ENCODE measurements at places on chromosomes 1 and 21.
A peak's percentile ranks its signal among the peaks of the same experiment; 100 is the strongest.

DNA sequence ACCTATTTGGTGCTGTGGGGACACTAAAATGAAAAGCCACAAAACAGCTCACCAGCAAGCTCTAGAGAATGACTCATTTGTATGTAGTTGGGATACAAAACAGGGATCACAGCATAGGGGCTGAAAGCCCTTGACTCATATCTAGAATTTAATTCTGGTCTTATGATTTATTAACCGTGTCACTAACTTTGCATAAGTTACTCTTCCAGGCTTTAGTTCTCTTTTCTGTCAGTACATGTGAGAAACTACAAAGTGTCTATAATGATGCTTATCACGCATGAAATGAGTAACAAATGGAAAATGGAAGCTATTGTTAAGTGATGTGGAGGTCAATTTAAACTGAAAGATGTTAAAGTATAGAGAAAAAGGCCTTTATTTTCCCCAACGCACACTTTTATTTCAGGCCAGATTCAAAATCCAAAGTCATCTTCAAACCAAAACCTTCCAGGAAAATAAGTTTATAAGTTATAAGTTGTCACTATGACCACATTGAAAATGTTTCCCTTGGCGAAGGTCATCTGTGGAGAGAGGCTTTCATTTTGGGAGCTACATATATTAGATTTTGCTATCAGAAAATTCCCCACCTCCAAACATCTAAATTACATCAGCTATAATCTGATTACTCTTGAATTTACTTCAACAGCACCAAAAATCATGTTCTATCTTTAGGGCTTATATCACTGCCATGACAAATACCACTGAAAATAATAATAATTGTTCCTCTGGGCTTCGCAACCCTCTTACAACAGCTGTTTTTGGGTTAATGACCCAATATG, 430.5 kb downstream of the MRPL39 start:
- no peak for DNase-seq

- no peak for DNase-seq
Measured at GRCh38 chr21:46142582-46143473, 12.6 kb downstream of the FTCD start.

DNA sequence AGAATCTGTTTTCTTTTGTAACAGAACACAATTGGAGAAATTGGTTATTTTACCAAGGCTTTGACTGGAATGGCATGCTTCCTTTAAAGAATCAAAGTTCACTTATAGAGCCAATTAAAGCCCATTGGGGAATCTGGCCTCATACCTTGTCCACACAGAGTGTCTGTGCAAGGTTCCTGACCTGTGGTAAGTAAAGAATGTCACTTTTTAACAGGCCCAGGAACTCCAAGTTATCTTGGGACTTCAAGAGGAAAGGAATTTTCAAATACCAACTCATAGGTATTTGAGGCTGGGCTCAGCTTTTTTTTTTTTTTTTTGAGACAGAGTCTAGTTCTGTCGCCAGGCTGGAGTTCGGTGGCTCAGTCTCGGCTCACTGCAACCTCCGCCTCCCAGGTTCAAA, 2.3 kb upstream of the CATSPERE start:
- DNase-seq, result no peak

- no peak for DNase-seq
Measured at GRCh38 chr1:22096036-22096435, 43.5 kb downstream of the CDC42 start.

GRCh38 chr1:15758953-15759661, 512 bp downstream of the FBLIM1 start:
- DNase-seq, result no peak

GRCh38 chr1:47921935-47922415, 75.2 kb downstream of the TRABD2B start:
- no peak for DNase-seq

GRCh38 chr1:24289937-24290595, 29.1 kb upstream of the GRHL3 start:
- DNase-seq, result no peak

DNA sequence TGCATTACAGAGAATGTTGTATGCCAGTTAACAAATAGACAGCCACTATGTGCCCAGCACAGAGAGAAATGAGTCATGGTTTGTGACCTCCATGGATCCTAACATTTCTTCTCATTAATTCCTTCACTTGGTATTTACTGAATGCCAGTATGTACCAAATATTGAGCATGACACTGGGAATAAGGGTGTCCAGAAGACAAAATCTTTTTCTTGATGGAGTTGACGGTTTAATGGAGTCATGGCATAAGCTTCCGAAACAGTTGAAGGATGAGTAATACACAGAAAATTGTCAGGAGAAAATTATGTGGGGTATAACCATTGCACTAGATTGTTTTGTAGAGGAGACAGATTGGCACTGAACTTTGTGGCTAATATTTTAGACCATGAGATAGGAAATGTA, 36.9 kb downstream of the PTGFR start:
- no peak for DNase-seq

DNA sequence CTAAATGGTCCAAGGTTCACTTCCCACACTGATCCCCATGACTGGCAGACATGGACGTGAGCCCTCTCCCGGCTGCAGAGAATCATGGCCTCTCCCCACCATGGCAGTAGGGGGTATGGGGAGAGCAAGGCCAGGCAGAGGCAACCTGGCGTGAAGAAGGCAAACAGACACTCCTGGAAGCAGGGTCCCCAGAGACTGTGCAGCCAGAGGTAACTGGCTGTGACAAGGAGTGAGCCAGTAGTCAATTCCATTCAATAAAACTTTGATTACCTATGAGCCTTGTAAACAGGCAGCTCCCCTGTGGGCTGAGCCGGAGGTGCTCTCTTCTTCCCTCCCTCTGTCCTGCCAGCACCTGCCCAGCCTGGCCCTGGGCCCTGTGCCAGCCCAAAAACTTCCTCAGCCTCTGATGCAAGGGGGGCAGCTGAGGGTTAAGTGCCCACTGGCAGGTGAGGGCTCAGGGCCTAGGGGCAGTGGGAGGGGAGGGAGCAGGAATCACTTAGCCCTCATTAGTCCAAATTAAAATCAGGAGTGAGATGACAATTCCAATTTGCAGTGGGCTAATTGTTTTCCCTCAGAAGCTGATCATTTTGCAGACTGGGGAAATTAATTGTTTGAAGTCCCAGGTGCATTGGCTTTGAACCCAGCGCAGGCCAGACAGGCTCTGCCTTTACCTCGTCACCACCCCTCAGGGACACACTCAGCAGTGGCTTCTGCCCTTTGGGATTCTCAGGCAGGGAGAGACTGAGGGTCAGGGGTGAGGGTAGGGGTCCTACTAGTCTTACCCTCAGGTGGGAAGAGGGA, 35.6 kb downstream of the LRRN2 start:
- DNase-seq, result no peak

- DNase-seq, result no peak
Measured at GRCh38 chr1:221039616-221040015, 160.4 kb downstream of the HLX start.

DNA sequence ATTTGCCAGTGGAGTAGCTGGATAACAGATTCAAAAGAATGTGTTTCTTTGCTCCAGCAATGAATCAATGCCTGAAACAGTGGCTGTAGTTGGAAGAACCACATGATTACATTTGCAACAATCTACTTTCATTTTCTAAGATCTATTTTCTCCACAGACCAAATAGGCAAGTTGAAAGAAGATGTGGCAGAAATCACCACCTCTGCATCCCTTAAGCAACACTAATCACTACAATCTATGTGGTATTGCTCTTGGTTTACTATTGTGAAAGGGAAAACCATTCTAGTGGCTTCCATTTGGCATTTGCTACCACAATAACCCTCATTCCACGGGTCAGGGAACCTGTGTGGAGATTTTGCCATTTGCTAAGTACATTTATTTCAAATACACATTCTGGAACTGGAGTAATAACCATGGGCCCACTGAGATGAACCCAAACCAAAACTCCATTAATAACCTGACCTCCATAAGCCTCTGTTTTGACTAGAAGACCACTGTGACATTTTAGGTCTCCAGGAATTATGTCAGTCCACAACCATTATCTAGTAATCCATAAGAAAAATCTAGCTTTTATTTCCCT, 66.3 kb downstream of the C1orf185 start:
- DNase-seq, result no peak

DNA sequence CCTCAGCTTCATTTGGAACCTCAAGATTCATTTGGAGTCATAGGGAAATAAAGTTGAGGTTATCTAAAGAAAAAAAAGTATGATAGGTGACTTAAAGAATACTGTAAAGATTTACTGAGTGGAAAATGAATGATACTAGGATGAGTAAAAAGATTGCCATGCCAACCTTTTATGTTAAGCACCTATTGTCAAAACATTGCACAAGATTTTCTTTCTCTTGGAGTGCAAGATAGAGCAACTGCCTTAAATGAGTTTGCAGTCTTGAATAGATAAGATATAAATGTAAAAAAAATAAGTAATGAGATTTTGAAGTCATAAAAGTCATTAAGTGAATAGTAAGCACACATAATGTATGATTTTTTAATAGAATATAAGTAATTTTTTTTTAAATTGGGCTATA, 5.1 kb upstream of the ANGPTL1 start:
- DNase-seq, result no peak

DNA sequence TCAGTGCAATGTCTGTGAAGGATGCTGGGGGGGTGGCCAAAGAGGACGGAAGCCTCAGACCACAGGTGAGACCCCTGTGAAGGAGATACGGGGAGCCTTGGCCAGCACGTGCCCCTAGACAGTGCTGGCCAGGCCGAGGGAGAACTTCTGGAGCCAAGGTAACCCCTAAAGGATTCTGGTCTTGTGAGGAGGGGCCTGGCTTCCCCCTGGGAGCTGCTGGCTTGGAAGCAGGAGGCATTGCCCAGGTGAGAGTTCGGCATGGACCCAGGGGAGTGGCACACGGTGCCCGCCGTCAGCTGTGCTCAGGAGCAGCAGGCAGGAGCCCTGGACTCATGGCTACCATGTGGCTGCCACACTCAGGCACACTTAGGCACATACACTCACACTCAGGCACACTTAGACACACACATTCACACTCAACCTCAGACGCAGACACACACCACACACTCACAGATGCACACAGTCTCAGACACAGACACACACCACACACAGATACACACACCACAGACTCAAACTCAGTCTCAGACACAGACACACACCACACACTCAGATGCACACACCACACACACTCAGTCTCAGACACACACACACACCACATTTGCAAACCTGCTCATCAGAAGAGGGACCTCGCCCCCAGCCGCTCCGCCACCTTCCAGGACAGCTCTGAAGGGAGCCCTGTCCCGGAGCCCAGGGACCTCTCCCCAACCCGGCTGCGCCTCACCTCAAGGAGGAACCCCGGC, 1.1 kb upstream of the COL6A2 start:
- DNase-seq, result no peak

DNA sequence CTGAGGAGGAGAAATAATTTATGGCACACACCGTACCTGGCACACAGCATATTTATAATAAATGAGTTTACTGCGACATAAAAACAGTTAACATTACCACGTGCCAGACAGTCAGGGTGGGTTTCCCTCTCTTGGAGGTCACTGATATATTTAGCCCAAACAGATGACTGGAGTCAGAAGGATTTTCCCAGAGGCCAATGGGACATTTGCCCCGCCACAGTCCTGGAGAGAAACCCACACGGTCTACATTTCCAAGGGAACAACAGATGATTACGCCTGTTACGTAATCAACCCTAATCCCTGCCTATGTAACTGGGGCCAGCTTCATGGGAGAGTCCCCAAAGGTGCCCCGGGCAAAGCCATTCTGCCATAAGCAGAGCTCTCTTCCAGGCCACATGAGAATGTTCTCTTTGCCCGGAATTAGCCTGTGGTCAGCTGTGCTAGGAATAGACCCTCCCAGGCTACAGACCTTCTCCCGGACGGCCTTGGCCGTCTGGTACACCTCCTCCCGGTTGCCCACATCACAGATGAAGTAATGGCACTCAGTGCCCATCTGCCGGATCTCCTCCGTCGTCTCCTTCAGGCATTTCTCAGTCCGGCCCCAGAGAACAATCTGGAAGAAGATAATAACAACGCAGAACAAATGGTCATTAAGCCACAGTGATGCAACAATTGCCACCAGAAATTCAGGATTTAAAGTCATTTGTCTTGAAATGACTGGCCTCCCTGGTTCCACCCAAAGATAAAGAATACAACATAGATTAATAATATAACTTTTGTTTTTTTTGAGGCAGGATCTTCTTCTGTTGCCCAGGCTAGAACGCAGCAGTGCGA, 37.7 kb downstream of the DHRS3 start:
- no peak for DNase-seq

GRCh38 chr1:232471250-232471649, 158.7 kb downstream of the SIPA1L2 start:
- no peak for DNase-seq

- DNase-seq, result peak; percentile 68
Measured at GRCh38 chr1:53946252-53947171, at the start of gene LRRC42. LRRC42 (plus strand) TSS chr1:53946350; CDS start chr1:53952000, 5,650 bp downstream.

- DNase-seq, result no peak
Measured at GRCh38 chr1:13754510-13755103, 54.6 kb downstream of the PRDM2 start.

DNA sequence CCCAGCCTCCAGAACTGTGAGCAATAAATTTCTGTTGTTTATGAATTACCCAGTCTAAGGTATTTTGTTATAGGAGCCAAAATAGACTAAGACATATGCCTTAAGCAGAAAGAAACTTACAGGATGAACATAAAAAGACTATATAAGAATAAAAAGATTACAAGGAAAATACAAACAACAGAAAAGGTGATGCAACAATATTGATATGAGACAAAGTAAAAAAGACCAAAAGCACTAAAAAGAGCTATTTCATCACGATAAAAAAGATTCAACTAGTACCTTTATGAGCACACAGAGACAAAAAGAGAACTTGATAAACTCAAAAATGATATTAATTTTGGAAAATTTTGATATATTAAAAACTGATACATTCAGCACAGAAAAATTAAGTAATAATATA, 3.2 kb upstream of the SLC22A15 start:
- DNase-seq, result no peak

DNA sequence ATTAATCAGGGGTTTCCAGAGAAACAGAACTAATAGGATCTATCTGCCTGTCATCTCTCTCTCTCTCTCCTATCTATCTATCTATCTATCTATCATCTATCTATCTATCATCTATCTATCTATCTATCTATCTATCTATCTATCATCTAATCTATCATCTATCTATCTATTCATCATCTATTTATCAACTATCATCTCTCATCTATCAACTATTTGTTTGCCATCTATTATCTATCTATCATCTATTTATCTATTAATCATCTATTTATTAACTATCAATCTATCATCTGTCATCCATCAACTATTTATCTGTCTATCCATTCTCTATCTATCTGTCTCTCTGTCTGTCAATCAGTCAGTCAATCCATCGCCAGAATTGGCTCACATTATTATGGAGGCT, 70.0 kb upstream of the MRPS6 start:
- no peak for DNase-seq

DNA sequence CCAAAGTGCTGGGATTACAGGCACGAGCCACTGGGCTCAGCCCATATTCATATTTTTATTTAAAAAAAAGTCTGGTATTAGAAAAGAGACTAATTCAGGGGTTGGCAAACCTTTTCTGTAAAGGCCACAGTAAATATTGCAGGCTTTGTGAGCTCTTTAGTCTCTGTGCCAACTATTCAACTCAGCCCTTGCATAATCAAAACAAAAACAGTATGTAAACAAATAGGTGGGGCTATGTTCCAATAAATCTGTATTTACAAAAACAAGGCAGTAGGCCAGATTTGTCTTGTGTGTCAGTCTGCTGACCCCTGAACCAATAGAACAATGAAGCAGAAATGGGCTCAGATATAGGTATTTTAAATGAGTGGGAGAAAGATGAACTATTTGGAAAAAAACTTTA, 49.3 kb downstream of the CDC42BPA start:
- DNase-seq, result no peak

Measured in stimulated activated CD4-positive, alpha-beta T cell treated with anti-CD3 and anti-CD28 coated beads, Interleukin-4, amount 100 ng/mL, for 1 hour (primary cell).